Fibroblast of lung (primary cell): ENCODE measurements at places on chromosomes 3 and 15.

- no peak for DNase-seq
Measured at GRCh38 chr15:34266751-34267150, 41.9 kb downstream of the EMC4 start.

- DNase-seq = no peak
Measured at GRCh38 chr15:40244961-40245523, 6.2 kb downstream of the PAK6 start.

DNA sequence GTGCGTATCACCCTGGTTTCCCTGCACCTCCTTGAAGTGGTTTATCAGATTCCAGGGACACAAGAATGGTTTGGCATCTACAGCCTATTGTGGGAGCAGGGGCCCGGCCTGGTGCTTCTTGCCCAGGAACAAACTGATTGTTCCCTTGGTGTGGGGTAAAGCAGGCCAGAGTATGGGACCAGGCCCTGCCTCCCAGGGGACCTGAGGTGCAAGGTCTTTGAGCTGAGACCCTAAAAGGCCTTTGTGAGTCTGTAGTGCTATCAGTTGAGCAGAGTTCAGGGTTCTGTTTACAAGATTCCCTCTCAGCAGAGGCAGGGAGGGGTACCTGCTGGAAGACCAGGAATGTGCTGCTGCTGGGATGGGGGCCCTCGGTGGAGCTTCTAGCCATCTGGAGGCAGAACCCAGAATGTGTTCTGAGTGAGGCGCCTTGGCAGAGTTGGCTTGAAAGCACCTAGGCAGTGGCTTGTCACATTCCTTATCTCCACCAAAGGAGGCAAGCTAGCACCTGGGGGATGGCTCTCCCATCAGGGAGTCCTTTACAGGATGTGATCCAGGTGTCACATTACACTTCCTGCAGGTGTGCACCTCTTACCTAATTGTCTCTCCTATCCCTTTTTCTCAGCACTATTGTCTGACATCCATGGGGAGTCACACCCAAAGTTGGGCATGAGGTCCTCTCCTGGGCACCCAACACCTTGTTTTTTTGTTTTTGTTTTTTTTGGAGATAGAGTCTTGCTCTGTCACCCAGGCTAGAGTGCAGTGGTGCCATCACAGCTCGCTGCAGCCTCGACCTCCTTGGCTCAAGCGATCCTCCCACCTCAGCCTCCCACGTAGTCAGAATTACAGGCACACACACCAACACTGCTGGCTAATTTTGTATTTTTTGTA lies 13.1 kb downstream of the FLNB start:
- no peak for DNase-seq

DNA sequence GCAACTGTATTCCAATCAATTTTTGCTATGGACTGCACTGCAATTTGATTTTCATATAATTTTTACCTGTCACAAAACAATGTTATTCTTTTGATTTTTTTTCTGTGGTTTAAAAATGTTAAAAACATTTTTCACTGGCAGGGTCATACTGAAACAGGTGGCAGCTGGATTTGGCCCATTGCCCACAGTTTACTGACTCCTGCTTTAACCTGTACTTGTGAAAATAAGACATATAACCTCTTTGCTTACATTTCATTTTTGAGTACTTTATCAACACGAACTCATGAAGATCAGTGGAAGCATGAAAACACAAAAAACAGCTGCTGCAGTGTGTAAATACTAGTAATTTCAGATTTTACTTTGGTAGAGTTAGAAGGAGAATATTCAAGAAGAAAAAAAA lies 313.1 kb downstream of the WDR72 start:
- DNase-seq = no peak

DNA sequence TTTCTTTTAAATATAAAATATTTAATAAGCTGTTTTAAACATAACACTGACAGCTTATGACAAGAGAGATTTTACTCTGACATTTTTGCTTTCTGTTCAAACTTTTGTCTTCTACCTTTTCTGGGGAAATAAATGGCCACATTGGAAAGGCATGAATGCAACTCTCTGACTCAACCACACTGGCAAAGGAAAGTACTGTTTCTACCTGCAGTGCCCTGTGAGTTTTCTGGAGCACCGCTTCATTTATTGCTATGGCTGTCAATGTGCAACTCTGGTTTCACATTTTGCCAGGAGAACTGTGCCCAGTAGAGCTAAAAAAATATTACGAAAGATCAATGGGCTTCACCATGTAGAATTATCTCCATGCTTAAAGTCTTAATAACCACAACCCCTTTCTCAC lies 15.1 kb downstream of the PDZRN3 start:
- DNase-seq = no peak

DNA sequence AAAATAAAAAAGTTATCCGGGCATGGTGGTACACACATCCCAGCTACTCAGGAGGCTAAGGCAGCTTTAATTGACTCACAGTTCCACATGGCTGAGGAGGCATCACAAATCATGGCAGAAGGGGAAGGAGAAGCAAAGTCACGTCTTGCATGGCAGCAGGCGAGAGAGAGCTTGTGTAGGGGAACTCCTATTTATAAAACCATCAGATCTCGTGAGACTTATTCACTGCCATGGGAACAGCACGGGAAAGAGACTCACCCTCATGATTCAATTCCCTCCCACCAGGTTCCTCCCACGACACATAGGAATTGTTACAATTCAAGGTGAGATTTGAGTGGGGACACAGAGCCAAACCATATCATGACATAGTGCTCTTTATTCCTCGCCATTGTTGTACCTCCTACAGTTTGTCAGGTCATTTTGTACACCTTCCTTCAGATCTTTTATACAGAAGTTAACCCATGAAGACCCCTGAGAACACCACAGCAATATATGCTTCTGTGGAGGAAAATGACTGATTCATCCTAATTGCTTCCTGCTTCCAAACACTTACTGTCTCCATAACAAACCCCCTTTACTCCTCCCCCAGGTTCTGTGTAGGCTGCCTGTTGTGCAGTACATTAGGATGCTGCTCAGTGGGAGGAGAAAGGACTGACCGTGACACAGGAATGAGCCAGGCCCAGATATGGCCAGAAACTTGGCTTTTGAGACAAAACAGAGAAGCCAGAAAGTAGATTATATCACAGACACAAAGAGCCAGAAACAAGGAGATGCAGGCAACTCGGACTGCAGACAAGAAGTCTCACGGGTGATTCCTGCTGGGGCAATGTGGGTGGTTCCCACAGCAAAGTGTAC lies 67.9 kb upstream of the HEG1 start:
- DNase-seq = no peak

- DNase-seq = peak; percentile 32
Measured at GRCh38 chr3:136632625-136633081, 119.5 kb downstream of the STAG1 start.

DNA sequence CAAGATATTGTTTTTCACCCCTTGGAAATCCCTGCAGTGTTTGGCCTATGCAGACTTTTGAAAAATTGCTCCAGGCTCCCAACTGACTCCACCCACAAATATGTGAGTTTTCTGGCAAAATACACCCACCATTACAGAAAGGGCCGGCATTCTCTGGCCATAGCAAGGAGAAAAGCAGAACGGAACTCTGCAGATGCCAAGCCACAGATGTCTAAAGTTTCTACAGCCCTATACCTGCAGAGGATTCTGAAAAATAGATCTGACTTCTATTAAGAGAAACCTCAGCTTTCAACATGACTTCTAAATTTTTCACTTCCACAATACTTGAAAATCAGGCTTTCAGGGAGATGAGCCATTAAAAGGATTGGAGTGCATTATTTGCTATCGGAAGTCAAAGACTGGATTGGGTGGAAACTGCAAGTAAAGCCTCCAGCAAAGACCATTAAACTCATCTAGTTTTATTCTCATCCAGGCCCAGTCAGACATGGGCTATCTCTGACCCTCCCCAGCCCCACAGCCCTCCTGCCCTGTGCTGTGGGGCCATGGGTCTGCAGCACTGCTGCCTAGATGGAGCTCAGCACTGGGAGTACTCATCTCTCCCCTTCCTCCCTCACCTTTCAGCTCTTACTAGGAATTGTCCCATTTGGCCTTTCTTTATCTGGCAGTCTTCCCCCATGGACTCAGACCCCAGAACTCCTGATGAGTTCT lies 243.1 kb upstream of the GOLGA6L4 start:
- DNase-seq = no peak

- DNase-seq = peak; percentile 93
Measured at GRCh38 chr15:80160570-80161156, 7.9 kb downstream of the FAH start.

- no peak for DNase-seq
Measured at GRCh38 chr3:64730681-64731080, 42.9 kb upstream of the ADAMTS9 start.

DNA sequence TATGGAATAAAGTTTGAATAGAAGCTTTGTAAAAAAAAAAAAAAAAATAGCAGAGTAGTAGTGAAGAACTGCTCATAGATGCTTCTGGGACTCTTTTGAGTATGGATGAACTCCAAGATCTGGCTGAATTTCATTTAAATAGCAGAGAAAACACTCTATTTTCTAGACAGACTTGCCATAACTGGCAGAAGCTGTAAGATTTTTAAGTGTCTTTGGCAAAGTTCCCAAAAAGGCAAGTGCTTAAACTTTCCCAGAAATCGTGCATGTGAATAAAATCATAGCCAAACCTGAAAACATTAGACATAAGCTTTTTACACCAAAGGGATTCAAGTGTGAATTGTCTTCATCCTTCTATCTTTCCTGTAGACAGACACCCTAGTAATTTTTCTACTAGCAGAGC lies 110.3 kb upstream of the MITF start:
- peak; percentile 38 for DNase-seq

DNA sequence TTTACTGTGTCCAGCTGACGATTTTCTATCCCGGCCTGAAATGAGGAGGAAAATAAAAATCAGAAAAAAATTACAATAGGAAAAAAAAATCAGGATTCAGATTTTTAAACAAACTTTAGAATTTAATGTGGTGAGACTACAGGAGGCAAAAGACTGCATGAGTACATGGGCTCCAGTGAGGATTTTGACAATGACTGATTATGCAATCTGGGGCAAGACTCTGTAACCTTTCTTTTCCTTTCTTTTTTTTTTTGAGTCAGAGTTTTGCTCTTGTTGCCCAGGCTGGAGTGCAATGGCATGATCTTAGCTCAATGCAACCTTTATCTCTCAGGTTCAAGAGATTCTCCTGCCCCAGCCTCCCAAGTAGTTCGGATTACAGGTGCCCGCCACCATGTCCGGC lies 29.9 kb downstream of the SPG11 start:
- peak; percentile 73 for DNase-seq

DNA sequence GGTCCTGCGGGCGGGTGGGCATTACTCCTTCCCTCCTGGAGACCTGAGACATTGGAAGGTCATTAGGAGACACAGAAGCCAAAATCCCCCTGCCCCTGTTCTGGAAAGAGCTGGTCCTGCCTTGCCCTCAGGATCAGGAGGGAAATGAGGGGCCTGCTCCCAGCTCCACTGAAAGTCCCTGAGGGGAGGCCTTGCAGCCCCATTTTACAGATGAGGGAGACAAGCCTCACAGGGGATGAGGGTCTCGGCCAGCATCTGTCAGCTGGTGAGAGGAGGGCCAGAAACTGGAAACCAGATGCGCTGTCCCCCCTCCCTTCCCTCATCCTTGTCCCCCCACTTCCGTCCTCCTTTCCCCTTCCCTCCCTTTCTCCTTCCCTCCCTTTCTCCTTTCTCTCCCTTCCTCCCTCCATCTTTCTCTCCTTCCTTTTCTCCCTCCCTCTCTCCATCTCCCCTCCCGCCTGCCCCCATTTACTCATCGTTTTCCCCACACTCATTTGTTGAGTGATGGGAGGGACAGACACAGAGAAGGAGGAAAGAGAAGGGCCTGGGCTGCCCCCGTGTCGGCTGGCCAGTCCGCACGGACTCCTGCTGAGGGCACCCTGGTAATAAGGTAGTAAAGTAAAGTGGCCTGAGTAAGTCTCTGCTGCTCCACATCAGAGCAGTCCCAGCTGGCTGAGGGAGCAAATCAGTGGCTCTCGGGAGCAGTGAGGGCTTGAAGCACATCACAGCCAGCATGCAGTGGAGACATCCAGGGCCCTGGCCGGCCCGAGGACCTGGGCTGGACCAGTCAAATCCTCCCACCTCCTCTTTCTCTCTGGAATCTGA lies 112.4 kb upstream of the ALDH1A3 start:
- no peak for DNase-seq

GRCh38 chr15:42159381-42160015 lies 3.1 kb upstream of the PLA2G4F start:
- DNase-seq = no peak

- DNase-seq = peak; percentile 84
Measured at GRCh38 chr3:55167586-55168317, 239.9 kb upstream of the LRTM1 start.

DNA sequence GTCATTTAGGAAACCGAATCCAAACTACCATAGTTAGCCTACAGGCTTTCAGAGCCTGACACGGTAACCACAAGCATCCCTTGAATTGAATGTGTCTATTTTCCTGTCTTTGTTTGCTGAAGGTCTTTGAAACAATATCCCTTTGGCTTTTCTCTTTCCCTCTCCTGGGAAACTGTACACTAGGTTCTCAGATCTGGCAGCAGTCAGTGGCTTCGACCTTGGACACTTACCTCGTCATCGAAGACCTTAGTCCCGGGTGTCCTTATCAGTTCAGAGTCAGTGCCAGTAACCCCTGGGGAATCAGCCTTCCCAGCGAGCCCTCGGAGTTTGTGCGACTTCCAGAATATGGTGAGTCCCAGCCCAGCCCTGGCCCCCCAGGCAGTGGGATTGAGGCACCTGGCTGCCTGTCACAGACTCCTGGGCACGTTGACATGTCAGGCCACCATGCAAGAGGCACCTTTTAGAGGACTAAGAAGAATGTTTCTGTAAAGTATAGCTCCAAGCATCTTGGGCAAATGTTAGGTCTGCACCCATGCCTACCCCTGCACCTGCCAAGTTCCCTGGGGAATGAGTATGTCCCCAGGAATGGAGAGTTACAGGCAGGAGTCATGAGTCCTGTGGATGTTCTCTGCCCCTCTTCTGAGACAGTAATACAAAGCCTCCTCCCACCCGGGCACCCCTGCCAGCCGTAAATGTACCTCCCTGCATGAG lies 30.4 kb upstream of the UMPS start:
- no peak for DNase-seq

DNA sequence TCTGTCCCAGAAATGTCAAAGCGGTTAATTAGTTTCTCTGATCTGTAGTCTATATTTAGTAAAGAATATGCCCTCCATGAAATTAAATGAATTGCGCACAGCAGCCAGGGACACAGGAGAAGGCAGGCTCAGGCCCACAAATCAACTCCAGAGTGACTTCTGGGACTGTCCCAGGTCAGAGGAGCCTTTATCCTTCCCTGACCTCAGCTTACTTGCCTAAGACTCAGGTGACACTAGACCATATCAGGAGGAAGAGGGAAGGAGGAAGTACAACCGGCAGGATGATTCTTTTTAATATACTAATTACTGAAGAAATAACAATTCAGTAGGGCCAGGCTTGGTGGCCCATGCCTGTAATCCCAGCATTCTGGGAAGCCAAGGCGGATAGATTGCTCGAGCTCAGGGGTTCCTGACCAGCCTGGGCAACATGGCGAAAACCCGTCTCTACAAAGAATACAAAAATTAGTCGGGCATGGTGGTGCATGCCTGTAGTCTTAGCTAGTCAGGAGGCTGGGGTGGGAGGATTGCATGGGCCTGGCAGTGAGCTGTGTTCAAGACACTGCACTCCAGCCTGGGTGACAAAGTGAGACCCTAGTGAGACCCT lies 1.8 kb upstream of the GPR15 start:
- no peak for DNase-seq
